Bronchus fibroblast of lung (primary cell): ENCODE measurements at places on chromosomes 2 and 18. TPM values are rescaled to one million over a fixed set of nuclear protein-coding genes. Genes with fewer than 3 reads are reported as not detected.

RESP18 gene
- total RNA-seq = not detected in 2 replicates

SIX3 gene
- total RNA-seq = not detected in 2 replicates

BOK gene
- 29.7 and 36.5 TPM in 2 replicates for total RNA-seq

GDF7 gene
- not detected in 2 replicates for total RNA-seq

PIEZO2 gene
- 1.3 and 1.8 TPM in 2 replicates for total RNA-seq

STARD6 gene
- 0.15 and 0.34 TPM in 2 replicates for total RNA-seq

CPO gene
- total RNA-seq = not detected in 2 replicates

CREG2 gene
- total RNA-seq = under 0.01 and 0.34 TPM in 2 replicates

SNORC gene
- 1.5 and 9.9 TPM in 2 replicates for total RNA-seq

L3MBTL4 gene
- total RNA-seq = under 0.01 TPM in 2 replicates

FN1 gene
- 4,600 and 4,893 TPM in 2 replicates for total RNA-seq

C2orf81 gene
- 2.4 and 3.7 TPM in 2 replicates for total RNA-seq

AQP12B gene
- not detected in 2 replicates for total RNA-seq

CYP1B1 gene
- total RNA-seq = 81.6 and 86.6 TPM in 2 replicates

ATL2 gene
- total RNA-seq = 29.7 and 39.0 TPM in 2 replicates

GPATCH11 gene
- total RNA-seq = 4.8 and 6.7 TPM in 2 replicates

ARHGAP28 gene
- 7.4 and 8.2 TPM in 2 replicates for total RNA-seq

DSG2 gene
- total RNA-seq = 11.0 and 11.9 TPM in 2 replicates

PTPN2 gene
- total RNA-seq = 22.0 and 29.1 TPM in 2 replicates

EVX2 gene
- not detected in 2 replicates for total RNA-seq

POTEI gene
- not detected in 2 replicates for total RNA-seq

GKN1 gene
- not detected in 2 replicates for total RNA-seq

ZCCHC2 gene
- 2.5 and 3.4 TPM in 2 replicates for total RNA-seq

RAB6C gene
- total RNA-seq = not detected in 2 replicates

EGR4 gene
- total RNA-seq = not detected in 2 replicates

ANKRD62 gene
- not detected in 2 replicates for total RNA-seq

TMEM18 gene
- 27.5 and 28.4 TPM in 2 replicates for total RNA-seq

ARHGAP25 gene
- total RNA-seq = 0.30 and 0.34 TPM in 2 replicates

NEU2 gene
- total RNA-seq = not detected in 2 replicates

RBKS gene
- 0.89 and 1.2 TPM in 2 replicates for total RNA-seq

UGT1A8 gene
- not detected in 2 replicates for total RNA-seq

SLC39A6 gene
- total RNA-seq = 29.6 and 34.8 TPM in 2 replicates

SERPINB4 gene
- not detected in 2 replicates for total RNA-seq

PRKAG3 gene
- not detected in 2 replicates for total RNA-seq

VWA3B gene
- not detected in 2 replicates for total RNA-seq

STRADB gene
- 28.4 and 31.8 TPM in 2 replicates for total RNA-seq

FEV gene
- total RNA-seq = not detected in 2 replicates

CPS1 gene
- total RNA-seq = 11.0 and 18.5 TPM in 2 replicates

FAM110C gene
- total RNA-seq = not detected in 2 replicates

EIF2B4 gene
- 37.5 and 39.2 TPM in 2 replicates for total RNA-seq

LRRTM4 gene
- not detected in 2 replicates for total RNA-seq

CD8B2 gene
- not detected in 2 replicates for total RNA-seq

SP110 gene
- 3.7 and 12.3 TPM in 2 replicates for total RNA-seq

KCTD1 gene
- total RNA-seq = 9.6 and 10.3 TPM in 2 replicates
